ENCODE measurements at places on chromosomes 2 and 18. TPM values are rescaled to one million over a fixed set of nuclear protein-coding genes. Genes with fewer than 3 reads are reported as not detected.

DNA sequence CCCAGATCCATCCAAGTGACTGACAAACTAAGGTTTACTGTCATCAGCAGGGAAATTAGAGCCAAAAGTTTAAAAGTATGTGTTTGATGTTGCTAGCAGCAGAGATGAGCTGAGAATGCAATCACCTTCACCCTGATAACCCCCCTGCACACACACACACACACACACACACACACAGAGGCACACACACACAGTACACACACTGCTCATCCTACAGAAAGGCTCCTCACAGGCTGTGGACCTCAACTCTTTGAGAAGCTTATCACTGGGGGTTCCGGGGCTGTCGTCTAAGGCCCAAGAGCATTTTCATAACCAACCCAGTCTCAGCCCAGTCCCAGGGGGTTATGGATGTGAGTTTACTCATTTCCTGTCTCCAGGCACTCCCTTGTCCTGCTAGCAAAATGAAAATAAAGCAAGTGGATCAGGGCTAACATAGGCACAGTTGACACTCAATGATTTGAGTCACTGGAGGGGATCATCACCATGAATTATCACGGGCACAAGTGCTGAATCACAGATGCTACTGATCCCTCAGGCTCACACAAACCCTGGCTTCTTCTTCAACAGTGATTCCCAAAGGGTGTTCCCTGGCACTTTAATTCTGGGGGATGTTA is 76.6 kb downstream of the ALK start:
- H3K4me3 ChIP-seq: no peak overlapping the region
- DNase-seq: no peak
- no peaks in the 10 kb centered on the region for H3K4me1 ChIP-seq
- H3K36me3 ChIP-seq: no peaks in the 10 kb centered on the region

- no peaks in the 10 kb centered on the region for H3K36me3 ChIP-seq
- no peak overlapping the region for H3K27ac ChIP-seq
- no peaks in the 10 kb centered on the region for H3K4me1 ChIP-seq
- no peak for DNase-seq
Measured at GRCh38 chr2:215301994-215302393, 9.9 kb upstream of the ATIC start.

- H3K4me3 ChIP-seq: no peak overlapping the region
- no peaks in the 10 kb centered on the region for H3K4me1 ChIP-seq
- no peak for DNase-seq
- H3K36me3 ChIP-seq: no peaks in the 10 kb centered on the region
- H3K27me3 ChIP-seq: peaks cover 2% of the 10 kb centered on the region
Measured at GRCh38 chr2:100283724-100284501, 38.4 kb downstream of the LONRF2 start.

GRCh38 chr2:80333886-80334285 is 29.3 kb upstream of the LRRTM1 start:
- no peaks in the 10 kb centered on the region for H3K36me3 ChIP-seq
- no peaks in the 10 kb centered on the region for H3K27me3 ChIP-seq
- H3K4me1 ChIP-seq: no peaks in the 10 kb centered on the region
- no peak overlapping the region for H3K4me3 ChIP-seq
- no peak overlapping the region for H3K27ac ChIP-seq

DNA sequence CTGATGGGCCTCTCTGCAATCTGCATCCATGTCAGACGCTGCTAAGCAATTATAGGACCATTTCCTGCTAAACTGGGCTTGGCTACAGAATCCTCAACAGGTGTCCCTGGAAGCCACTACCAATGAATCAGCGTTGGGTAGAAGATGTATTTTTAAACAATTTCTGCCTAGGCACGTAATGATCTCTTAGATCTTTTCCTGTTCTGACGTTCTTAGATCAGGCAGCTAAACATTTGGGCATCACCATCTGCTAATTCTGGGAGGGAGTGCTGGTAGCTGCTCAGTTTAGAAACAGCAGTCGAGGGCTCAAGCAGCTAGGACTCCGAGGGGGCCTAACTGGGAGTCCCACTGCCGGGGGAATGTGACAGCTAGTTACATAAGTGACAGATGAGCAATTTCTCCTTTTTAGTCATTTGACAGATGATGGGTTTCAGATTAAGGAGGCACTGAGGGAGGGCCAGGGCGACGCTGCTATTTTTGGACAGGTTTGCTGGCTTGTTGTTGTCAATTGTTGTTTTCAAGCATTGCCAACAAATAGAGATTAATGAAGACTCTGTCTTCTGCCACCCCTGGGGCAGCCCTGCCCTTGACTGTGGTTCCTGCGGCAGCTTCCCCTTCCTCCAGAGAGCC is 92.7 kb downstream of the MRO start:
- H3K4me3 ChIP-seq: no peak overlapping the region
- DNase-seq: no peak
- H3K4me1 ChIP-seq: no peaks in the 10 kb centered on the region
- no peaks in the 10 kb centered on the region for H3K27me3 ChIP-seq
- no peak overlapping the region for H3K27ac ChIP-seq
- no peaks in the 10 kb centered on the region for H3K36me3 ChIP-seq

GRCh38 chr2:11742317-11742701 is 4.1 kb upstream of the LPIN1 start:
- no peak overlapping the region for H3K27ac ChIP-seq
- H3K36me3 ChIP-seq: no peaks in the 10 kb centered on the region
- H3K27me3 ChIP-seq: no peaks in the 10 kb centered on the region
- DNase-seq: no peak

DNA sequence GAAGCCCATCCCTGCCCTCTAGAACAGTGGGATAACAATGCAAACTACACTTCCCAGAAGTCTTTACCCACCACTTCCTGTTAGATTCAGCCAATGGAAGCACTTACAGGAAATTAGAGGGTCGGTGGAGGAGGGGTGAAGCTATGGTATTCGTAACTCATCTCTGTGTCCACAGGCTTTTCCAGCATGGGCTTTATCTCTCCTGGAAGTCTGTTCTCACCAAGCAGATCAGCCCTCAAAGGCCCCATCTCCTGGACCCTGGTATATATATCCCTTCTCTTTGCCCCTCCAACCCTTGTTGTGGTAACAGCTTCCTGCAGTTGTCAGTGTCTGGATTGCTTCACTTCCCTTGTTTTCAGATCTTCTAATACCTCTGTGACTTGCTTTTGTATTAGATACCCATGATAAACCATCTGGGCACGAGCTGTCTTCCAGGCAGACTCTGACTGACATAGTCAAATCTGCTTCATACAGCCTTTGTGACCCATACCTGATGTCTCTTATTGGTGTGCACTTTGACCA is 475.0 kb upstream of the POU3F3 start:
- H3K27me3 ChIP-seq: no peaks in the 10 kb centered on the region
- DNase-seq: no peak
- no peaks in the 10 kb centered on the region for H3K36me3 ChIP-seq
- H3K27ac ChIP-seq: no peak overlapping the region

- no peak for DNase-seq
- H3K4me1 ChIP-seq: no peaks in the 10 kb centered on the region
- H3K4me3 ChIP-seq: no peak overlapping the region
- H3K27me3 ChIP-seq: peaks cover 4% of the 10 kb centered on the region
Measured at GRCh38 chr2:200740907-200741306, 70.8 kb upstream of the BZW1 start.

DNA sequence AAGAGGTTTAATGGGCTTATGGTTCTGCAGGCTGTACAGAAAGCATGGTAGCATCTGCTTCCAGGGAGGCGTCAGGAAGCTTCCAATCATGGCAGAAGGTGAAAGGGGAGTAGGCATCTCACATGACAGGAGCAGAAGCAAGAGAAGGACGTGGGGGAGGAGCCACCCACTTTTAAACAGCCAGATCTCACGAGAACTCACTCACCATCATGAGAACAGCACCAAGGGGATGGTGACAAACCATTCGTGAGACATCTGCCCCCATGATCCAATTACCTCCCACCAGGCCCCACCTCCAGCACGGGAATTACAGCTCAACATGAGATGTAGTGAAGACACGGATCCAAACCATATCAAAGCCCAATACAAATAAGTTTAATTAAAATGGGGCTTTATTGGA is 113.8 kb downstream of the ATL2 start:
- DNase-seq: no peak
- no peaks in the 10 kb centered on the region for H3K36me3 ChIP-seq
- no peak overlapping the region for H3K4me3 ChIP-seq
- H3K4me1 ChIP-seq: no peaks in the 10 kb centered on the region

DNA sequence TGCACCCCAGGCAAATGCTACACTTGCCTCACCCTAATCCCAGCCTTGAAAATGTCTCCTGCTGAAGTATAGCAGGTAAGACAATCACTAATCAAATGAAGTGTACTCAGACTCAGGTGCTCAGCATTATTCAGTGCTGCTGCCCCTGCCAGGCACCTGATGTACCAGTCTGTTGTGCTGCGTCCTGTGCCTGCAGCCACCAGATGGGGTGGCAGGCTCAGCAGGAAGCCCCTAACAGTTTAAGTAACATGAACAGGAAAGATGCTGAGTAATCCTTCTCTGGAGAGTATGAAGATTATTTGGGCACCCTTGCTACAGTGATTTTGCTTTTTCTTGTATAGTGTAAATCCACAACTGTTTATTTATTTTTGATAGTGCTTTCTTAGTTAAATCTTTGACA is 69.1 kb downstream of the TACR1 start:
- no peaks in the 10 kb centered on the region for H3K36me3 ChIP-seq
- no peak overlapping the region for H3K4me3 ChIP-seq
- H3K27ac ChIP-seq: no peak overlapping the region
- no peak for DNase-seq
- no peaks in the 10 kb centered on the region for H3K27me3 ChIP-seq

DNA sequence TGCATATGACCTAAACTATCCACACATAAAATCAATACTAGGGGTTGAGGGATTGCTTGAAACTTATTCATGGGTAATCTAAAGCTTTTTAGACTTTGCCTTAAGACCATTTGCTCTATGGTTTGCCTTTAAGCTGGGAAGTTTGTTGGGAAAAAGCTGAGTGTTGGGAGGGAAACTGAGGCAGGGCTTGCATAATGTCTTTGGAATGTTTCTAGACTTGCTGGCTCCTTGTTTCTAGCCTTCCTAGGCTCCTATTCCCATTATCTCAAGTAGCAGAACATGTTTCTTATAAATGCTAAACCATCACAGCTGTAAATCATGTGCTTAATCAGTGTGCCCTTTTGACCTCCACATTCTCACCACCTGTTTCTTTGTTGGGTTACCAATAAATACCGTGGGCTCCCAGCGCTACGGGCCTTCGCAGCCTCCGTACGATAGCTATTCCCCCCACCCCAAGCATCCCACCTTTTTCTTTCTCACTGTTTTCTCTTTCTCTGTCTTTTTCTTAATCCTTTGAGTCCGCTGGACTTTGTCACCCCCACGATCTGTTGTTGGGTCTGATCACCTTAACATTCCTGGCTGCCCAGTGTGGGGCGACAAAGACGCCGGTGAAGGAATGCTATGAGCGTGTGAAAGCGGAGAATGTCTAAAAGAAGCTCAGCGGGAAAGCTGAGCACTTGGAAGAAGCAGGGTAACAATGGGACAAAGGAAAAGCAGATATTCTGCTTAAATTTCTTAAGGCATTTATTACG is 49.4 kb upstream of the CWC22 start:
- no peaks in the 10 kb centered on the region for H3K4me1 ChIP-seq
- H3K27me3 ChIP-seq: no peaks in the 10 kb centered on the region
- H3K4me3 ChIP-seq: no peak overlapping the region
- no peaks in the 10 kb centered on the region for H3K36me3 ChIP-seq
- H3K27ac ChIP-seq: no peak overlapping the region

- H3K27me3 ChIP-seq: no peaks in the 10 kb centered on the region
- no peaks in the 10 kb centered on the region for H3K36me3 ChIP-seq
- no peak for DNase-seq
- H3K27ac ChIP-seq: peak overlapping the region; percentile 29
Measured at GRCh38 chr2:108575132-108575966, 41.1 kb downstream of the LIMS1 start.

GRCh38 chr18:10242936-10243680 is 211.3 kb upstream of the APCDD1 start:
- no peak overlapping the region for H3K27ac ChIP-seq
- no peak overlapping the region for H3K4me3 ChIP-seq
- H3K36me3 ChIP-seq: no peaks in the 10 kb centered on the region
- no peaks in the 10 kb centered on the region for H3K4me1 ChIP-seq
- no peak for DNase-seq
- H3K27me3 ChIP-seq: no peaks in the 10 kb centered on the region

DNA sequence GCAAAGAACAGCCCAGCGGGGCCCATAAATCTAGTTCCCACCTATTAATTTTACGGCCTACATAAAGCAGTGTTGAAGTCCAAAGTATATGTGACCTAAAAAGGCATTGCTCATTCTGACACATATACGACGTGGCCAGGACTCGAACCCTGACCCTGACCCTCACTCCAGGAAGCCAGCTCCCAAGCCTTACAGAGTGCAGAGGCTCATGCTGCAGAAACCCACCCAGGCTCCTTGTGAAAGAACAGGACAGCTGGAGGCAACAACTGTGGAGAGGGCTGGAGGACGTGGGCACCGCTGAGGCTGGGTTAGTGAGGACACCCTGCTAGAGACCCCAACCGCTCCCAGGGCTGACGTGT is 221.6 kb downstream of the CYP26B1 start:
- no peaks in the 10 kb centered on the region for H3K27me3 ChIP-seq
- H3K36me3 ChIP-seq: no peaks in the 10 kb centered on the region
- DNase-seq: no peak
- no peak overlapping the region for H3K4me3 ChIP-seq
- H3K27ac ChIP-seq: no peak overlapping the region
- no peaks in the 10 kb centered on the region for H3K4me1 ChIP-seq

DNA sequence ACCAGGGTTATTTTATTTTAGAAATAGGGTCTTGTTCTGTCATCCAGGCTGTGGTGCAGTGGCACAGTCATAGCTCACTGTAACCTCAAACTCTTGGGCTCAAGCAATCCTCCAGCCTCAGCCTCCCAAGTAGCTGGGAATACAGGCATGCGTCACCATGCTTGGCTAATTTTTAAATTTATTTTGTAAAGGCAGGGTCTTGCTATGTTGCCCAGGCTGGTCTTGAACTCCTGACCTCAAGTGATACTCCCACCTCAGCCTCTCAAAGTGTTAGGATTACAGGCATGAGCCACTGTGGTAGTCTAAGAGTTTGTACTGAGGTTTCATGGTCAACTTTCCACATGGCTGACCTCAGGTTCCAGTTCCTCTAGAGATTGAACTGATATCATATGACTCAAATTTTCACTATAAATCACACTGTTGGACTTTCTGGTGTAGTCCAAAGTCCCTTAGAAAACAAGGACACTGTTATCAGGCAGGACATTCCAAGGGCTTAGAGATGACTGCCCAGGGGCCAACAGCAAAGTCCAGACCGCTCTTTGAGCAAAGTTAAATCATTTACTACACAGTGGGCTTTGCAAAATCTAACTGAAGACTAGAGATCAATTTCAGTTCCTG is 82.0 kb upstream of the MEX3C start:
- no peak for DNase-seq
- H3K27ac ChIP-seq: no peak overlapping the region
- H3K36me3 ChIP-seq: no peaks in the 10 kb centered on the region
- no peaks in the 10 kb centered on the region for H3K4me1 ChIP-seq

NYAP2 gene
- 0.20 TPM for total RNA-seq

ST8SIA5 gene
- total RNA-seq: not detected

MAP3K19 gene
- total RNA-seq: not detected

RFX8 gene
- total RNA-seq: 5.5 TPM

C2orf78 gene
- not detected for total RNA-seq

ACTG2 gene
- 0.64 TPM for total RNA-seq
